ENCODE measurements at places on chromosomes 2 and 18.

- no peak for DNase-seq
These were observed 193.0 kb upstream of the RGPD4 start for GRCh38 chr2:107633580-107634147.

DNA sequence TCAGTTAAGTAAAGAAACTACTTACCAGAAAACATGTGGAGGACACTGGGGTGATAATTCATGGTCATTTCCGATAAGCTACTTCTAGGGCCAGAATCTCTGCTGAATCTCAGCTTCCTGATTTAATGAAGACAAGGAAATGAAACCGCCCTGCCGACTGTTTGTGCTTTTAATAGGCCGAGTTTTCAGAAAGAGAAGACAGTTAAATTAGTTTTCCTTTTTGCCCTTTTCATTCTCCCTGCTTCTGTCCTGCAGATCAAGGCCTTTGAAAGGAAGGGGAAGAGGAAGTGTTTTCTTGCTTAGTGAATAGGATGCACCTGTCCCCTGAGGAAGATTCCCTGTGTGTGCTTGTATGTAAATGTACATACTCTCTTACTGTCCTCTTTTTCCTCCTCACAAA is 126.6 kb downstream of the SH3RF3 start:
- no peak for DNase-seq

DNA sequence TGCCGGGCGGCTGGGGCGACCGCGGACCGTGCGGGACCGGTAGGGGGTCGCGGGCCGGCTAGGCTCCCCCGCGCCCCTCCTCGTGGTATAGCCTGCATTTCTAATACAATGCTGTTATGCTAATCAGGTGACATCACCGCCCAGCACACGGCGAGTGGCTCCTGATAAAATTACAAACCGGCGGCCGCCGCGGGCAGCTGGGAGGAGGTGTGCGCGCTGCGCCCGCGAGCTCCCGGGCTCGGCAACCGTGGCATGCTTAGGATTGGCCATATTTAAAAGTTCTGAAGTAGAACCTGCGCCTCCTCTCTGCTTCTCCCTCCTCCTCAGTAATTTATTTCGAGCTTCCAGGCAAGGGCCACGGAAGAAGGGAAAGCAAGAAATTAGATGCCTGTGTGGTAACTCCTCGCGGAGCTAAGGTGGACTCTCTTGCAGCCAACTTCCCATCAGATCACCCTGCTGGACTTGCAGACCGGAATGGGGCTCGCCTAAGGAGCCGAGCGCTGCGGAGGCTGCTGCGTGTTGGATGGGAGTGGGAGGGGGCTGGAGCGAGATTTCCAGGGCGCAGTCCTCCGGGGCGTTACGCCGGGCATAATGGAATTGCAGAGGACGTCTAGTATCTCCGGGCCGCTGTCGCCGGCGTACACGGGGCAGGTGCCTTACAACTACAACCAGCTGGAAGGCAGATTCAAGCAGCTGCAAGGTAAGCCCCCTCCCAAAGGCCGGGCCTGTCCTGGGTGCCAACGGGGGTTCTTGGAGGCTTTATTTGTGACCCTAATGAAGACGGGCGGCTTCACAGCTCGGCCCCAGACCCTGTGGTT is 102.3 kb downstream of the SPTBN1 start:
- DNase-seq = peak; percentile 77

DNA sequence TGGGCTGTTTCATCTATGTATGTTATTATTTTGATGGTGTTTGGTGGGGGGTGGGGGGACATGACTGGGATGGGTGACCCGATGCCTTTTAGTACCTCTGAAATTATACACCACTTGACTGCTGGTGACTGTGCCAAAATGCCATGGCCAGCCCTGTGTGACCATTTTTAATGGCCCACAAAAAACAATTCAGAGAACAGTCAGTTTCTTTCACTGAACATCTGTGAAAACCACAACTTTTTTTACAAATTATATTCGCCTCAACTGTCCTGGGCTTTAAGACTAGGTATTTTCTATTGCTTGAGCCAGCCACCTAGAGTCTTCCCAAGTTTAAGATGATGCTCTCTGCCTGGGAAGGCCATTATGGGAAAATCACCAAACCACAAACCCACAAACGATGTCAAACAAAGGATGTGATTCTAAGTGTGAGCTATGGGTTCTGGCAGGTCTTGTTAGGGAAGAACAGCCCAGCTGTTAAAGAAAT is 33.9 kb downstream of the FN1 start:
- DNase-seq = no peak

DNA sequence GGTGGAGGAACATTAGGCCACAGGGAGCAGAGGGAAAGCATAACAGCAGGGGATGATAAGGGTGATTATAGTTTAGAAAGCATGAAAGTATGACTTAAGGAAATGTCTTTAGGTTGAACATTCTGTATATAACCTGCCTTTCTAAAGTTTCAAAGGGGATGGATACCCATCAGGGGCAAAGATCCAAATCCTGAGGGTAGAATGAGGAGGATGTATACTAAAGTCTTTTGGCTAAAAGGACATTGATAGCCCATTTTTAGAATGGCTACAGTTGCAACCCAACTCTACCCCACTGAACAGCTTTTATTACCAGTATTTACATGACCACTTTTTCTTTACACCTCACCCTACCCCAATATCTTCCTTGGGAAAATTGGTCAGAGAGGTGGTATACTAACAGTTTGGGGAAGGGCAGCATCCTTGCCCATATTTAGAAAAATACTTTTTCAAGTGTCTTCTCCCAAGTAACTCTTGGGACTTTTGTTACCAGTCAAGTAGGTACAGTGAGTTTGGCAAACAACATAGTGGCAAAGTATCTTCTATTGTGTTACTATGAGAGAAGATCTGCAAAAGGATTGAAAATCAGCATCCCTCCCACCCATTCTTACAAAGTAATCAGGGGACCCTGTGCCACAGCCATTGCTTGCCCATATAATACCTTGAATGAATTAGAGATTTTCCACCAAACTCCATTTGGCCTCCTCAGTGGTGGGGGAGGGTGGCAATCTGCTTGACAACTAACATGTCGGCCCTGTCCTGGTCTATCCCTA is 8.3 kb downstream of the MAT2A start:
- no peak for DNase-seq

GRCh38 chr2:173165443-173166238 is 90.0 kb downstream of the MAP3K20 start:
- DNase-seq = no peak

DNA sequence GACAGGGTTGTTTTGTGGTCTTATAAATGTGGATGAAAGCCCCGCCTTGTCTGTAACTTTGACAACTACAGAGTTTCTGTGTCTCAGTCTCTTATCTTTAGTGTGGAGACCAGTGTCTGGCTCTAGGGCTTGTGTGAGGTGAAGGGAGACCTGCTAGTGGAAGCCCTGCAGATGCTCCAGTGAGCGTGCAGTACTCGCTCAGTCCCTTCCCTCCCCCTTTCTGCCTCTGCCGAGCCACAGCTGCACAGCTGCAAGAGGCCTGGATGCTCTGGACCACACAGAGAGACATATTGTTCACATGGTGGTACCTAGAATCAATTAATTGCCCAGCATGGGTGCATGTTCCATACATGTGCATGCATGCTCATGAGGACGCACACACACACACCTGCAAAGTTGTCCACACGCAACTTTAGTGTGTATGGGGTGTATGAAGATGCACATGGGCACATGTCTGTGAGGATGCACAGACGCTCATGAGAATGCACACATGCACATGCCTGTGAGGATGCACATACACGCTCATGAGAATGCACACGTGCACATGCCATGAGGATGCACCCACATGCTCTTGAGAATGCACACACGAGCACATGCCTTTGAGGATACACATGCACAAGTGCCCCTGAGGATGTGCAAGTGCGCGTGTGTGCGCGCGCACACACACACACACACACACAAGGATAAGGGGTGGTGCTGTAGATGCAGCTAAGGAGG is 282.1 kb upstream of the HS6ST1 start:
- no peak for DNase-seq

DNA sequence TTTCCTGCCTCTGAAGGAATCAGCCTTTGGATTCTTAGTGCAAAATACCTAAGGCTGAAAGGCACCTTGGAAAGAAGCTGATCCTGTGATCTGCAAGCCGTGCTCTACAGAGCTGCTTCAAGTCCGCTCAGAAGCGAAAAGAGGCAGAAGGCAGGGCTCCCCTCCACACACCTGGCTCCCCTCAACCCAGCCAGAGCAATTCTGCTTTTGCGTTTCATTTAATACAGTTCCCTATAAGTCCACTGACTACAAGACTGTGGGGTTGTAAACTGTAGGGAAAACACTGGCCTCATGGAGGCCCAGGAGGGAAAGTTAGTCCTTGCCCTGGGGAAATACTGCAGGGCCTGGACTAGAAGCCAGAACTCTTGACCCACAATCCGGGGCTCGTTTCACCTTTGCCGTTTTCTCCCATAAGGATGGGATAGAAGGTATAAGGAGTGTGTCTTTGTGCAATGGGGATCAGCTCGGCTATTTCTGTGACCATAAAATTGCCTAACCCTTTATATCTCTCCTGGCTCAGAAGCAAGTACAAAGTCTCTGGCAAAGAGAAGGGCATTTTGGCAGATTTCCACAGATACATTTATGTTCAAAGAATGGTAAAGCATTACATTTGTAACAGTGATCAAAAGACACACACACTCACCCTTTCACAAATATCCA is 95.8 kb upstream of the TEX51 start:
- DNase-seq = no peak

DNA sequence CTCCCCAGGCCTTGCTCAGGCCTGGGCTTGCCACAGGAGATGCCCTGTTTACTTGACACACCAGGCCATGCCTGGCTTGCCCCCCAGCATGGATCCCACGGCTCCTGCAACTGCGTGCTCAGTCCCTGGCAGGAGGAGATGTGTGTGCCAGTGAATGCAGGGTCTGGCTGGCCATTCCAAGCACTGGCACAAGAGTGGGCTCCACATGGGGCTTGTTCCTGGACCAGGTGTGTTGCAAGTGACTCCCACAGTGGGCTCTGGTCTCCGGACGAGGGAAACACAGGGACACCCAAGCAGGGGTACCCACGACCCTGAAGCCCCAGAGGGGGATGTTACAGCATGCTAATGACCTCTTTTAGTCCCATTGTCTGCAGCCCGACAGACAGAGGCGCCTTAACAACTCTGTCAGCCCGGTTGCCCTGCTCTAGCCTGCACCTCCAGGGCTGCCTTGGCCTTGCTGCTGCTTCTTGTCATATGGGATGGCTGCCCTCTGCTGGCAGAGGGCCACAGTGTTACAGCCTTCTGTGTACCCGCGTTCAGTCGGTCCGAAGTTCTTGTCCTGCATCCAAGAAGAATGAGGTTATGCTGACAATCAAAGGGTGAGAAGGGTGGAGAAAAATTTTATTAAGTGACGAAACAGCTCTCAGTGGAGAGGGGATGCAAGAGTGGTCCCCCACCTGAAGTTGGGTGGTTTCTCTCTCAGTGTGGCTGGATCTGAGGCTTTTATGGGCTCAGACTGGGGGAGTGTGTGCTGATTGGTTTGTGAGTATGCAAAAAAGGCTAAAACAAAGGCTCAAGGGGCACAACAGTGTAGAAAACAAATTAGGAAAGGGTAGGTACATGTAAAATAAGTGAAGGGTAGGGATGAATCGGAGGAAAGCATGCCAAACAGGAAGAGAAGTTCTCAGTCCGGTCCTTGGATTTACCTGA is 180.4 kb downstream of the MBD5 start:
- DNase-seq = peak; percentile 38

GRCh38 chr2:119691651-119692245 is 12.7 kb downstream of the TMEM177 start:
- DNase-seq = no peak
